Osteocyte (in vitro differentiated cells): ENCODE measurements at places on chromosomes 13 and 19. TPM values are rescaled to one million over a fixed set of nuclear protein-coding genes. Genes with fewer than 3 reads are reported as not detected.
A peak's percentile ranks its signal among the peaks of the same experiment; 100 is the strongest.

GRCh38 chr19:50460161-50460765 is 16.0 kb upstream of the EMC10 start:
- peaks cover 2% of the 10 kb centered on the region for H3K4me1 ChIP-seq
- DNase-seq, result no peak
- peaks cover 2% of the 10 kb centered on the region for H3K27me3 ChIP-seq
- H3K27ac ChIP-seq, result no peak overlapping the region
- H3K4me3 ChIP-seq, result no peak overlapping the region

- no peaks in the 10 kb centered on the region for H3K4me1 ChIP-seq
- no peaks in the 10 kb centered on the region for H3K36me3 ChIP-seq
- no peak overlapping the region for H3K4me3 ChIP-seq
- H3K27me3 ChIP-seq, result peaks cover 16% of the 10 kb centered on the region
- no peak overlapping the region for H3K27ac ChIP-seq
Measured at GRCh38 chr19:281156-281853, 9.9 kb downstream of the PLPP2 start.

DNA sequence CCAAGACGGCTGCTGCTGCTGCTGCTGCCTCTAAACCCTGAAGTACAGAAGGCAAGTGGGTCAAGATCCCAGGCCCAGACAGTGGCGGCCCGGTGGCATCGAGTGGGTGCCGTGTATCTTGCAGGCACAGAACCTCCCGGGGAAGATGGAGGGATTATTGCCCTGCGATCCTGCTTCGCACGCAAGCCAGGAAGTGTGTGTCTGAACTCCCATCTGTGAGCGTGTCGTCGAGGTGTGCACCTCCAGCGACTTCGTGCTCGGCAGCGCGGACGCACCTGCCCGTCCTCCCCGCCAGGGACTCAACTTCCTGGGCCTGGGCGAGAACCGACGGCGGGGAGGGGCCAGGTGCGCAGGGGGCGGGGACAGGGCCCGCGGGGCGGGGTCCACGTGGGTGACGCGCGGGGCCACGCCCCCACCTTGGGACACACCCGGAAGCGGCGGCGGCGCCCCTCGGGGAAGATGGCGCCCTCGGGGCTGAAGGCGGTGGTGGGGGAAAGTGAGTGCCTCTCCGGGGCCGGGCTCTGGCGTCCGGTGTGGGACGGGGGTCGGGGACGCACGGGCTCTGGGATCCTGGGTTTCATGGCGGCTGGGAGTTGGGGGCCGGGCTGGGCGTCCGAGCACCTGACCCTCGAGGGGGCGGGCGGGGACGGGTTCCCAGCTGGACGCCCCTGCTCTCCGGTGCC is at the start of gene STXBP2:
TSS of gene STXBP2 (plus strand) at position 420 of the 683 bp plus-strand sequence. CDS start at position 460, 40 bp downstream.
- peak within 1 kb of the TSS; percentile 57 for H3K4me3 ChIP-seq
- H3K27me3 ChIP-seq, result peaks cover 16% of the 10 kb centered on the region
- no peak for DNase-seq
- no peak within 1 kb of the TSS for H3K27ac ChIP-seq
- no peaks in the 10 kb centered on the region for H3K36me3 ChIP-seq

GRCh38 chr19:35109395-35110112 is 6.1 kb upstream of the FXYD3 start:
- no peak overlapping the region for H3K27ac ChIP-seq
- peaks cover 20% of the 10 kb centered on the region for H3K27me3 ChIP-seq
- DNase-seq, result no peak

Gene DCT
- not detected in 2 replicates for total RNA-seq
